ENCODE measurements at places on chromosomes 6 and 20.
A peak's percentile ranks its signal among the peaks of the same experiment; 100 is the strongest.

DNA sequence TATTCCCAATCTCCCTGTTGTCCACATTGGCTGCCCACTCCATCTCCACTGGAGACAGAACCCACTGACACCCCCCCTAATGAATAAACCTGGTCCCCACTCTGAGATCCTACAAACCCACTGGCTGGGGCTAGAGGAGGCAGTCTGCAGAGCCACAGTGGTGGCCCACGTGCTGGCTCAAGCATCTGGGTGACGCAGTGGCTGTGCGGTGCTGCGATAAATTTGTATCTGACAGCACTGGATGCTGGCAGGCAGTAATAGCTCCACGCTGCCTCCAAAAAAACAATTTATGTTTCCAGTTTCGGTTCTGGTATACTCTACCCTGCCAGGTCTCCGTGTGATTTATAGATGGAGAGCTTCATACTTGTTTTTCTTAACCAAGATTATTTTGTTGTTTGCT, 87.1 kb upstream of the SYNDIG1 start:
- no peak for DNase-seq

DNA sequence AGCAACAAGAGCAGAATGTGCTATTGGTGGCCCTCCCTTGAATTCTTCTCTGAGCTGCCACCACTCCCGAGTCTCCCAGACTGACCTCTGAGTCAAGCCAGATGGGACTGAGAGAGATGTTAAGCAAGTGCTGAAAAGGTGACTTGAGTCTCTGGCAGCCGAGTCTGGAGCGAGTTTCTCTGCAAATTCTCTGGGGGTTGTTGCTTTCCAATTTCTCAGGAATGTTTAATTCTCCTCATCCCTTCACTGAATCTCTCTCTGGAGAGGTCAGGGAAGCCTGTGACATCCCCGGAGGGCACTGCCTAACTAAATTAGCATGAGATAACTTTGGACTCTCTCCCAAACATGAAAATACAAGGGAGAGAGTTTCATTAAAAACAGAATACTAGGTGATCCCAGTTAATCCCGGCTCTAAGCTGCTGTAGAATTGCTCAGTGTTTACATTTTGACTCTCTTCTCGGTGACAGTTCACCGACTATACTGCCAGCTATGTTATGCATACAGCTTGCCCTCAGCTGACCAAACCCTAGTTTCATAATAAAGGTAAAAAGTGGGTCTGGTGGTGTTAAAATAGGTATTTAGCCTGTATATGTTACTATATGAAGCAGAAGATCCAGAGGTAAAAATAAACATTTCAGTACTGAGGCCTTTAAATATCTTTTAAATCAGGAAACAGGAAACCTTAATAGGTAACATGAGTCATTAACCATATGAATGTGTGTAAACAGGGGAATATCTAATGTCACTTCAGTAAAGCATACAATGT, 157.9 kb downstream of the FOXC1 start:
- peak; percentile 56 for DNase-seq

GRCh38 chr6:108518714-108519576, 41.8 kb upstream of the FOXO3 start:
- no peak for DNase-seq

DNA sequence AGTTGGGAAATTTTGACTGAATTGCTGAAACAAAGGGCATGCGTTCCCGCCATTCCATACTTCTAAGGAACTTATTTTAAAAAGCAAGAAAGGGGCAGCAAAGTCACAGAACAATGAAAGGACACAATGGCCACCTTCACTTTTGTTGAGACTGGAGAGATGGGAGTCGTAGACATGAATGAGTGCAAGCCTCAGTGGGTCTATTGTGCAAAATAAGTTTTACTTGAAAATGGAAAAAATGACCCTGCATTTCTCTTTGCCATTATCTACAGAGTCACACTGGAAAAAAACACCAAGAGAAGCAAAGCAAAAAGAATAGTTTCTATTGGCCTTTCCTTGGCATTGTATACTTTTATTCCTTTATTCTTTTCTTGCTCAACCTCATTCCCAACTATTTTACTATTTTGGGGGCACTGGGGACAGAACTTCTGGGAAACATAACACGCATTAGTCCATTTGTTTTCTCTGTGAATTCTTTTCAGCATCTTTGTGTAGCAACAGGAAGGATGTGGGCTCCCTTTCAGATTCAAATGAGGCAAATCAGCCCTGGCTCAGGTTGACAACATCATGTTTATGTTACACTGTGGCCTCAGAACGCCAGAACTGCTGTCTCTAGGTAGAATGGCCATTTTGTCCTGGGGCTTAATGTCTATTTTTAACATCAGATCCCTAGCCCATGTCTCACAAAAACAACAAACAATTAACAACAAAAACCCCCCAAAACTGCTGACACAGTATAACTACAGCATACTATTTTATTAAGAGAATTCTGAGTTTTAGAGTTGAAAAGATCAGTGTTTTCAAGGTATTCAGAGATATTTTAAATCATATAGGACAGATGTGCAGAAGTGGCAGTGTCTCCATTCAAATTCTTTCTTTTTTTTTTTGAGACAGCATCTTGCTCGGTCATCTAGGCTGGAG, 122.2 kb downstream of the FYN start:
- DNase-seq, result no peak

GRCh38 chr6:115071962-115072361, 729.1 kb upstream of the HS3ST5 start:
- DNase-seq, result no peak

DNA sequence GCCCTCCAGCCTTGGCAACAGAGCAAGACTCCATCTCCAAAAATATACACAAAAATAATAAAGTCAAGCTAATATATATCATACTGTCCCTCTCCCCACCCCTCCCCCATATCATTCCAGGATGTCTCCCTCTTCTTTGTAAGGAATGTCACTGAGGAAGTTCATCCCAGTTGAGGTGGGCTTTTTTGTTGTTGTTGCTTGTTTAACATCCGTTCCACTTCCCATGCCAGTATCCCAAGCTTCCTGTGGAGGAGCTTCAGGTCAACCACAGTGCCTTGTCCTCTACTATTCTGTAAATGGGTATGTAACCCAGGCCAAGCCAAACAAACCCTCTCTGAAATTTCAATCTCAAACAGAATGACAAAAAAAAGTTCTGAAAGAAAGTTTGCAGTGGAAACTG, 19.0 kb upstream of the PTPN1 start:
- no peak for DNase-seq

GRCh38 chr6:21354805-21355238, 238.7 kb upstream of the SOX4 start:
- no peak for DNase-seq

- no peak for DNase-seq
Measured at GRCh38 chr6:142796571-142796970, 148.4 kb downstream of the HIVEP2 start.

- no peak for DNase-seq
Measured at GRCh38 chr6:21455071-21455470, 138.5 kb upstream of the SOX4 start.

DNA sequence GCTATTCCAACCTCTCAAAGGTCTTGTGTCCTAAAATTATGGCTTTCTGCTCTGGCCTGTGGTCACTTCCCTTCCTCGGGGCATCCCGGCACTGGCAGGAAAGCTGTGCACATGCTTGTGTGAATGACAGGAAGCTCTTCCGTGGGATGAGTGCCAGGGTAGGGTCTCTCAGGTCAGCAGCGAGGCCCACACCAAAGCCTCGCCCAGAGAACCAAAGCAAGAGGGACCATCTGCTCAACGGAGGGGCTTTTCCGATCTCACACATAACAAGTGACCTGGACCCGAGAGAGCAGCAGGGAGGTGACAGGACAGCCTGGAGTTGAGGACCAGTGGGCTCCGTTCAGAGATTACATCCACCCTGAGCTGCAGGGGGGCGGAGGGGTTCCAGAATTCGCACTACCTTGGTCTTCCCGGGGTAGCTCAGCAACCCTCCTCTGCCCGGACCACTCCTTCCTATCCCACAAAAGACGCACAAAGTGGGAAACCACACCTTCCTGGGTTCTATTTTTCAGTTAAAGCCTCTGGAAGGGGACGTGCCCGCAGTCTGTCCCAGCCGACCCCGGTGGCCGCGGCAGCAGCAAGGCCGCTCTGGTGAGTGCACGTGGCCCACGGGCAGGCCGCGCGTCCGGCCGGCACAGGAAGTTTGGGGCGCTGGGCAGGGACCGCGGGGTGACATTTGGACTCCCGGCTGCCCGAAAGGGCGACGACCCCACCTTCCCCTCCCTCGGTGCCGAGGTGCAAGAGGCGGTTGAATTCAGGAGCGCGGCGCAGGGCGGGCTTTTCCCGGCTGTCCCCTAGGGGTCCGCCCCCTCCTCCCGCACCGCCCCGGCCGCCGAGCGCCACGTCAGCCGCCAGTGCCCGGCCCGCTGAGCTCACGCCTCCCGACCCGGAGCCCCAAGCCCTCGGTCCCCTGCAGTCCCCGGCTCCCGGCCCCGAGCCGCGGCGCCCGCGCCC, 988 bp downstream of the TXNDC5 start:
- DNase-seq, result peak; percentile 67

DNA sequence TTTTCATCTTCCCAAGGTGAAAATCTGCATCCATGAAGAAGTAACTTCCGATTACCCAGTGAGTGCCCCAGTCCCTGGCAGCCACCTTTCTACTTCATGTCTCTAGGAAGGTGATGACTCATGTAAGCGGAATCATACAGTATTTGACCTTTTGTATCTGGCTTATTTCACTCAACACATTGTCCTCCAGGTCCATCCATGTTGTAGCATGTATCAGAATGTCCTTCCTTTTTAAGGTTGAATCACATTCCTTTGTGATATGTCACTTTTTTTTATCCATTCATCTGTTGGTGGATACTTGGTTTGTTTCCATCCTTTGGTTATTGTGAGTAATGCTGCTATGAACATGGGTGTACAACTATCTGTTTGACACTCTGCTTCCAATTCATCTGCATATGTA, 176.3 kb upstream of the CDYL start:
- DNase-seq, result no peak

DNA sequence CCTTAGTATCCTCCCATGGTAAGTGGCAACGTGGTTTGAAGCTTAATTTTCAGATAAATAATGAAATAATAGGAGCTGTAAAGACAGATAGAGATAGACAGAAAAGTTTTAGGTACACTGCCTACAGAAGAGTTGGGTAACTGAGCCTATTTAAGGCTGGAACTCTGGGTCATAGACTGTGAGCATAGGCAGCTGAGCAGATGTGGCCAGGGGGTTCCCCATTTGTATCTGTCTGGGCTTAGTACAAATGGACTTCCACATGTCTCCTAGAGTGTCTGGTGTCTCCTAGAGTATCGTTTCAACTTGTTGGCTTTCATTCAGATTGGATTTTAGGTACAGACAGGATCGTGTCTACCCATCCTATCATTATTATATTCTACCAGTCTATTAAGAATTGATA, 649.8 kb downstream of the DHX35 start:
- no peak for DNase-seq

GRCh38 chr20:33524261-33524660, 34.4 kb downstream of the CBFA2T2 start:
- DNase-seq, result no peak

GRCh38 chr20:33828967-33829560, 17.9 kb downstream of the CHMP4B start:
- DNase-seq, result no peak

DNA sequence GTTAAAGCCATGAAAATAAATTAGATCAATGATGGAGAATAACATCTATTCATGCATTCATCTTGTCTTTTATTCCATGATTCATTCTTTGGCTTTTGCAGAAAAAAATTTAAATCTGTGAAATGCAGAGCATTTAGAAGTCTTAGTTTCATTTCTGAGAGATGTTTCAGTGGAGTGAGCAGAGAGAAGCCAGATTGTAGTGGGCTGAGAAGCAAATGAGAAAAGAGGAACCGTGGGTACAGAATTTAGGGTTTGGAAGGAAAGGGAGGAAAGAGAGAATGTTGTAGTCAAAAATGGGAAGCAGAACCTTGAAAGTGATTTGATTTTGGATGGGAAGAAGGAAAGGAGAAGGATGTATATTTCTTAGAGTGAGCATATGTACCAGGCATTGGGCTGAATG, 260.3 kb upstream of the MAN1A1 start:
- no peak for DNase-seq

GRCh38 chr6:63268574-63268973, 51.2 kb downstream of the LGSN start:
- DNase-seq, result no peak

DNA sequence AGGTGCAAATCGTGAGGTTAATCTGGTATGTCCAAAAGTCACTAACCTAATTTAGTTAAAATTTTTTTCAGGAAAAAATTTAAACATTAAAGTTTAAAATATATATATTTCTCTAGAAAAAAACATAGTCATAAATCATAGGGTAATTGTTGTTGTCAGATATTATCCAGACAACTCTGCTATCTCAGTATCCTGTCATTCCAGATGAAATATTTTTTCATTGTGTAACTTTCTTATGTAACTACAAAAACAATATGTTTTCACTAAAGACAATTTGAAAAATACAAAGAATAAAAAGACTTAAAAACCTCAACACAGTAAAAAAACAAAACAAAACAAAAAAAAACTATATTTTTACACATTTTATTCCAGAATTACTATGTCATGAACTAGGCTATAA, 57.6 kb downstream of the TENT5A start:
- no peak for DNase-seq

GRCh38 chr6:81465859-81466258, 286.6 kb downstream of the TENT5A start:
- DNase-seq, result no peak

GRCh38 chr6:34865107-34865506, 22.7 kb downstream of the TAF11 start:
- DNase-seq, result no peak

GRCh38 chr6:135707426-135707825, 144.1 kb upstream of the PDE7B start:
- no peak for DNase-seq

DNA sequence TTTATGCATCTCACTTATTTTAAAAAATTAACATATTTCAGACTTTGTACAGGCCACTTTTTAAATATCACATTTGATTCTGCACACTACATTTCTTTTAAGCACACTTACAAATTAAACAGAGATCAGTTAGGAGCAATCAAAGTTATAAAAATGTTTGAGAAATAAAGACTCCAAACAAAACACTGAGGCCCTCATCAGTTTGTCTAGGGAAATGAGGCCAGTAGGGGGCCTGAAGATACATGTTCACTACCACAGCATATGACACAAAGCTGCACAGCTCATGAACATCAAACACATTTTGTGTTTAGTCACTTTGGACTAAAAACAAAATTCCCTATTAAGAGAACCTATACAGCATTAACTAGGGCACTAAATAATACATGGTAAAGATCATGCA, 180.5 kb downstream of the PDE7B start:
- no peak for DNase-seq

- peak; percentile 59 for DNase-seq
Measured at GRCh38 chr6:161439093-161439492, 165.2 kb upstream of the AGPAT4 start.

DNA sequence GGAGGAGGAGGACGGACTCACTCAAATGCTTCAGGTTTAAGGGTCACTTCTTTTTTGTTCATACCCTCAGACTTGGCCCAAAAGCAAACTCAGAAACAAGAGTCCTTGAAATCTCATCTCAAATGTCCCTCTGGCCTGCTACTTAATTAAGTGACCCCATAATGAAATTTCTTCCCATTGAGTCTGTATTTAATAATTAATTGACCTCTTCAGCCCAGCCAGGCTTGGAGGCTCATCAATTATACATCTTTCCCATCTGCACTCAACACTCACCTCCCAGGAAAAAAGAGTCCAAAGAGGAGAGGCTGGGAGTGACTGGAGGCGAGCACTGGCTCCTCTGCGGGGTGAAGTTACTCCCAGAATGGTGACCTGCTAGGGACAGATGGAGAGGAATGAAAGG, 90.5 kb upstream of the EYA2 start:
- DNase-seq, result no peak
